ENCODE measurements at places on chromosomes 7 and 10. TPM values are rescaled to one million over a fixed set of nuclear protein-coding genes. Genes with fewer than 3 reads are reported as not detected.

The FAM107B gene
- total RNA-seq: 19.1 TPM

The VAX1 gene
- total RNA-seq: not detected

- H3K27ac ChIP-seq: no peak overlapping the region
- no peaks in the 10 kb centered on the region for H3K27me3 ChIP-seq
- H3K4me3 ChIP-seq: no peak overlapping the region
- H3K36me3 ChIP-seq: no peaks in the 10 kb centered on the region
- DNase-seq: no peak
- H3K4me1 ChIP-seq: peaks cover 2% of the 10 kb centered on the region
Observed at GRCh38 chr10:126290232-126290631, 98.0 kb downstream of the ADAM12 start.

DNA sequence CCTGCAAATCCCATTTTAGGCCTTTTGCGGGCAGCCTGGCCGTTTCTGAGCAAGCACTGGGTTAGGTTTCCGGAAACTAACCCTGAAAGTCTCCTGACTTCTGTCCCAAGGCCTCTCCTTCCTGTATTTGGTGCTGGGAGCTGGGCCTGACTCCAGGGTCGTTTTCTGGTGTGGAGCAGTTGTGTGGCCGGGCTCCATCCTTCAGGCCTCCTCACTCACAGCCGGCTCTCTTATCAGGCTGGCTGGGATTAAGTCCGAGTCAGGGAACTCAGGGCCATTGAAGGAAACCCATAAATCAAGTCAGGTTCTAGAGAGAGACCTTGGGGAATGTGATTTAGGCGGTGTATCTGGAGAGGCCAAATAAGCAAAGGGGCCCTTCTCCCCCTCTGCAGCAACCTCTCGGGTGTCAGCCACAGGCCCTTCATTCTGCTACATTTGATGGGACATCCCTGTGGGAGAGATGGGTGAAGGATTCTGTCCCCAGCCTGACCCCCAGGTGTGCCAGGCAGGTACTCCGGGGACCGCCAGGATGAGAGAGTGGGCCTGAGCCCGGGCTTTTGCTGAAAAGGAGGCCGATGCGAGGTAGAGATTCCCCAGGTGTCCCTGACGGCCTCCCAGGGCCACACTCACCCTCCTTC lies 3.3 kb downstream of the GATA3 start:
- peaks cover 4% of the 10 kb centered on the region for H3K4me1 ChIP-seq
- no peak for DNase-seq
- no peaks in the 10 kb centered on the region for H3K27me3 ChIP-seq
- H3K36me3 ChIP-seq: no peaks in the 10 kb centered on the region
- H3K27ac ChIP-seq: no peak overlapping the region

DNA sequence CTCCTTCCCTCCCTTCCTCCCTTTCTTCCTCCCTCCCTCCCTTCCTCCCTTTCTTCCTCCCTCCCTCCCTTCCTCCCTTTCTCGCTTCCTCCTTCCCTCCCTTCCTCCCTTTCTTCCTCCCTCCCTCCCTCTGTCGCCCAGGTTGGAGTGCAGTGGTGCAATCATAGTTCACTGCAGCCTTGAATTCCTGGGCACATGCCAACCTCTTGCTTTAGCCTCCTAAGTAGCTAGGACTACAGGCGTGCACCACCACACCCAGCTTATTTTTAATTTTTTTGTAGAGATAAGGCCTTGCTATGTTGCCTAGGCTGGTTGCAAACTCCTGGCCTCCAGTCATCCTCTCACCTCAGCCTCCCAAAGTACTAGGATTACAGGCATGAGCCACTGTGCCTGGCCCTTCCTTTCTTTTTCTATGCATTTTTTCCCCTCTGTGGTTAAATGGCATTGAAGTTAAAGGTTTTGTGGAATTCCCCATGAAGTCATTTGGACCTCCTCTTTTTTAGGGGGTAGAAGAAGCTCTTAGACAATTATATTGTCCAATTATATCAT lies 9.6 kb downstream of the KLHDC10 start:
- no peaks in the 10 kb centered on the region for H3K36me3 ChIP-seq
- no peak overlapping the region for H3K27ac ChIP-seq
- DNase-seq: no peak
- peaks cover 3% of the 10 kb centered on the region for H3K4me1 ChIP-seq

- no peaks in the 10 kb centered on the region for H3K36me3 ChIP-seq
- H3K4me1 ChIP-seq: peaks cover 19% of the 10 kb centered on the region
- no peaks in the 10 kb centered on the region for H3K27me3 ChIP-seq
- no peak overlapping the region for H3K27ac ChIP-seq
Observed at GRCh38 chr7:43653466-43653865, 70.6 kb downstream of the STK17A start.

DNA sequence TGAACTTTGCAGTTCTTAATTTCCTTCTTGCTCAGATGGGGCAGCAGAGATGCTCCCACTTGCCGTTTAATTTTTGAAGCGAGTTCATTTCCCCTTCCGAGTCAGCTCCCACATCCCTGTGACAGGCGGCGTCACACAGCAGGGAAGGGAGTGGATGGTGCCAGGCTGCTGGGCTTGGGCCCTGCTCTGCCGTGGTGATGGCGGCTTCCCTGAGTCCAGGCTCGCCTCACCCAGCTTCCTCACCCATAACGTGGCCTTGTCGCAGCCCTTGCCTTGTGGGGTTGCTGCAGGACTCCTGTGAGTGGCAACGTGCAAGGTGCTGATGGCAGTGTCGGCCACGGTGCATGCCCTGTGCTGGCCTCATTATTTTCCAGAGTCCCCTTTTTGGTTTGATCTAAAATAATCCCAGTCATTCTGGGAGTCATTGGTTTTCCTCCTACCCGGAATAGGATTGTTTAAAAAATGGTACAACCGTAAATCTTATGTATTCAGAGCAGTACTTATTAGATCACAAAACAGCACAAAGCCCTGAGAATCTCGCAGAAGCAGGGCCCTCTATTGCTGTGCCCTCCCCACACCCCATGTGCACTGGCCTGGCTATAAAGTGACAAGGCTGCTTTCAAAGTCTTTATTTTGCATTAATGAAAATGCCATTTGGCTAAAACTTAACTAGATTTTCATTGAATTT lies 260.1 kb downstream of the WDR37 start:
- H3K4me3 ChIP-seq: no peak overlapping the region
- no peak for DNase-seq
- H3K4me1 ChIP-seq: no peaks in the 10 kb centered on the region
- no peaks in the 10 kb centered on the region for H3K27me3 ChIP-seq

- H3K4me3 ChIP-seq: no peak overlapping the region
- H3K36me3 ChIP-seq: no peaks in the 10 kb centered on the region
- H3K27ac ChIP-seq: no peak overlapping the region
- peaks cover 12% of the 10 kb centered on the region for H3K4me1 ChIP-seq
Observed at GRCh38 chr10:33112831-33113455, 154.9 kb upstream of the ITGB1 start.
